Skin of body (tissue), 3 donors: ENCODE measurements at places on chromosomes 3 and 15. TPM values are rescaled to one million over a fixed set of nuclear protein-coding genes. Genes with fewer than 3 reads are reported as not detected.

DNA sequence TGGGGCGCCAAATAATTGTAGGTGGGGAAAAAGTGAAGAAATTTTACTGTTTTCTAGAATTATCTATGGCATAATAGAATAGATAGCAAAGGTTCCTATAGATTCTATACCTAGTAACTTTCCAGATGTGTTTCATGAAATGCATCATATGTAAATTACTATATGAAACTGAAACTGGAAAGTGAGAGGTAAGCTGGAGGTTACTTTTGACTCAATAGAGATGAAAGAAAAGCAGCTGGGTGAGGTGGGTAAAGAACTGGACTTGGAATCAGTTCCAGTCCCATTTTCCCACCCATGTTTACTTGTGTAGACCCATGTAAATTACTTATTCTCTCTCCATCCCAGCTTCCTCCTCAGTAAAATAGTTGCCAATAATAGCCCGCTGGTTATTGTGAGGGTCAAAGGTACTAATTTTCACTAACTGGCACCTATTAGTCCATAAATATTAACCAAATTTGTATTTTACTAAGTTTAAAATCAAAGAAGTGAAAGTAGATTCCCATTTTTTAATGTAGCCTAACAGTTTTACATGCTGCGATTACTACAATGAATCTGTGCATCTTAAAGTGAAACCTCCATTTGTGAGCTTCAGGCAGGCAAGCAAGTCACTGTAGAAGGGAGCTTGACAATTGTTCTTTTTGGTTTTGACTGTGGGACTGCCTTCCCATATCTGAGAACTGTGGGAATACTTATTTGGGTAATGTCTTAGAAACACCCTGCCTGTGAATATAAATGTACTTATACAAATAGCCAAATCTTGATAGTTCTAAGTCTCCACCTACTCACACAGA is 312.1 kb downstream of the SLC9A9 start:
- no peak for DNase-seq

DNA sequence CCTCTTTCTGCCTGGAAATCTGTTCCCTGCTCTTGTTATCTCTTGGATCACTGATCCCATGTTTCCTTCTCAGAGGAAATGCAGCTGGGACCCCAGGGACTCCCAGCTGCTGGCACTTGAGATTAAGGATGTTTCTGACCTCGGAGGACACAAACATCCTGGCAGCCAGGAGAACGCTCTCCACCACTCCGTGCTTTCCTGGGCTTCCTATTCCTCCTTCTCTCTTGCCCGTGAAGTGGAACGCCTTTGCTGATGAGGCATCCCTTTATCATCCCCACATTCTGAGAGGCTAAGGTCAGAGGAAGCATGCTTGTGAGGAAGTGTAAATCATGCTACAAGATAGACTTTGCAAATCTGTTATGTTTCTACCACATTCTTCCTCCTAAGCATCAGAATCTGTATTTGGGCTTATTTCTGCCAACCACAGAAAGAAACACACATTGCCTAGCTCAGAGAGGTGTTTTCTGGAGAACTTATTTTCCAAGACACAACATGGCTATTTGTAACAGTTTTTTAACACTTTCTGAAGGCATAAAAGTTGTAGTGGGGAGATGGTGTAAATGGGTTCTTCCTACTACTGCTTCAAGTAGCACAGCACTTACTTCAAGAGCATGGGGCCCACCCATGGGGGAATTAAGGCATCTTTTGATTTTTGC is 25.6 kb upstream of the LDHAL6B start:
- DNase-seq: no peak

GRCh38 chr15:48001393-48002039 is 119.3 kb upstream of the SLC24A5 start:
- no peak for DNase-seq

IL5RA gene
- 0.79 TPM for total RNA-seq

DNA sequence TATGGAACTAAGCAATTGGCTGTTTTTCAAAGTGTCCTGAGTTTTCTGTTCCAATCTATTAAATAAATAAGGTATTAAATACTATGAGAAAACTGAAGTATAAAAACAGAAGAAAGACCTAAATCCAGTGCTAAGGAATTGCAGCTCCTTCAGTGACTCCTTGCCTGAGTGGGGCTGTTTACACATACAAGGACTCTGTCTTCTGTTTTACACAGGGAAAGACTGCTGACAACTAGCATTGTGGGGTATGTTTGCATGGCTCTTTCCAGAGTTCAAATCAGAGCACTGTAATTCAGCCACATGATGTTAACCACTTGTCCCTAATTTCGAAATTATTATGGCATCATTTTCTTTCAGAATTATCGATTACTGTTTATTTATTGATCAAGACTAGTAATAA is 31.3 kb upstream of the MEIS2 start:
- no peak for DNase-seq

SOX2 gene
- total RNA-seq: 1.9 TPM

IRAK2 gene
- 3.8 TPM for total RNA-seq

DNA sequence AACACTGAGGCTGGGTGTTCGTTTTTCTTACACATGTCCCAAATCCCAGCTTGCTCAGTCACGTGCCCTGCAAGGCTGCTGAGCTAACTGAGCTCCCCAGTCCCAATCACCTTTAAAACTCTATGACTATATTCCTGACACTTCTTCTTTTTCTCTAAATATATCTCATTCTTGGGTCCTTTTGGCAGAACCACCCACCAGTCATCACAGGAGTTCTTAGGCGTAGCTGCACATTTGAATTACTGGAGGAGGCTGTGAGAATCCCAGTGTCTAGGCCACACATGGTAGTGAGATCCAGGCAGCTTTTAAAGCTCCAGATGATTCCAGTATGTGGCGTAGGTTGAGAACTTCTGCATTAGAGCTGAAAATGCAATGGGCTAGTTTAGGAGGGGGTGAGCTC is 66.3 kb downstream of the ST8SIA2 start:
- DNase-seq: no peak

DNA sequence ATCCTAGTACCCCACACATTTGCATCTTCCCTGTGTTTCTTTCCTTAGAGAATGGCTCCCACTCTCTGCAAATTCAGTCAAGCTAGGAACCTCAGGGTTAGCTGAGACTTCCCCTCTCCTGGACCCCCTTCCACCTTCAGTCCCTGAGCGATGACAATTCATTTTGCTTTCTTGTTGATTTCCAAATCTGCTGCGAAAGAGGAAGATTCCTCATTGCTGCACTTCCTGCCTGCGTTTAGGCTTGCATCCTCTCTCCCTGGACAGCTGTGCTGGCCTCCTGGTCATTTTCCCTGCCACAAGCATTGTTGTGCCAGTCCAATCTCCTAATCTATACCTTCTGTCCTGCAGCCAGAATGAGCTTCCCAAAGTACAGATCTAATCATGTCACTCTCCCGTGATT is 12.3 kb upstream of the DGKG start:
- DNase-seq: no peak

GRCh38 chr15:34188711-34189110 is 21.2 kb downstream of the KATNBL1 start:
- no peak for DNase-seq

DNA sequence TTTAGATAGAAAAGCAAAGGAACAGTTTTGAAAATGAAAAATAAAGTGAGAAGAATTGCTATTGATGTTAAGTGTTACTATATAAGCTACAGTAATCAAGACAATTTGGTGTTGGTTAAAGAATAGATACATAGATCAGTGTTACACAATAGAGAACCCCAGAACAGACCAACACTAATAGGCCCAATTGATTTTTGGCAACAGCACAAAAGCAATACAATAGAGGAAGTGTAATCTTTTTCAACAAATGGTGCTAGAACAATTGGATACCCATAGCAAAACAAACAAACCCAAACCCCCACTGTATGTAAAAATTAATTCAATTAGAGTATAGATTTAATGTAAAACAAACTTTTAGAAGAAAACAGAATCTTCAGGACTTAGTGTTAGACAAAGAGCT is 61.8 kb downstream of the ATP11B start:
- DNase-seq: no peak

DNA sequence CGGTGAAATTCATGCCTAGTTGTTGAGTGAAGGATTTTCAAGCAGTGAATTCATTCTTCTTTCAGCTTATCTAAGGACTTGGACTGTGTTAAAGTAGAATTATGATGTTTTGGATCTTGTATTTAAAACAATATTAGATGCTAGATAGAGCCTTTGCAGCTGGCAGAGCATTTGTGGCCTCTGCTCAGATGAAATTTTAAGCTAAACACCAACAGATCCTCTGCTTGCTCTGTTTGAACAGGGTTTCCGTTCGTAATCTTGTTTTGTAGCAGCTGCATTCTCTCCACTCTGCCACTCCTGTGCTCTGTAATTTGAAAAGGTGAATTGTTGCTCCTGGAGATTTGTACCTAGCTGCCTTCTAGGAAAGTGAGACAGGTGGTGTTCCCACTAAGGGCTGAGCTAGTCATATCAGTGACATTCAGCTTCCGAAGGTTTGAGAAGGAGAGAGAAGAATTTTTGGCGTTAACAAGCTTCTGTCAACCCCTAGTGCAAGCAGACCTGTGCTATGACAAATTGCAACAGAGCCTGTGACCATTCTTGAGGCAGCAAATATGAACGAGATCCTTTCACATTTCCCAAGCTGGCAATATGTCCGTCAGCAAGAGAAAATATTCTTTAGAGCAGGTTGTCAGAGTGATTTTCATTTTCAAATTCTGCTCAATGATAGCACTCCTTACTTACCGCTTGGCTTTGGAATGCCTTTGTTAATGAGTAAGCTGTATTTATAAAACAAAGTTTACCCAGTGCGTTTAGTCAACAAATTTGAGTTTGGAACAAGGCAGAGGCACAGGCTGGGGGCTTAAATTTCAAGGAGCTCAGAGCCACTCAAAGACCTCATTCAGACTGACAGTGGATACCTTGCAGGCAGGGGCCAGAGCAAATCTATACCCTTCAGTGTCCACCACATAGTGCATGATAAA is 5.3 kb downstream of the CHST2 start:
- no peak for DNase-seq

- DNase-seq: no peak
These were observed 38.6 kb downstream of the ZBTB11 start for GRCh38 chr3:101638261-101638745.

DNA sequence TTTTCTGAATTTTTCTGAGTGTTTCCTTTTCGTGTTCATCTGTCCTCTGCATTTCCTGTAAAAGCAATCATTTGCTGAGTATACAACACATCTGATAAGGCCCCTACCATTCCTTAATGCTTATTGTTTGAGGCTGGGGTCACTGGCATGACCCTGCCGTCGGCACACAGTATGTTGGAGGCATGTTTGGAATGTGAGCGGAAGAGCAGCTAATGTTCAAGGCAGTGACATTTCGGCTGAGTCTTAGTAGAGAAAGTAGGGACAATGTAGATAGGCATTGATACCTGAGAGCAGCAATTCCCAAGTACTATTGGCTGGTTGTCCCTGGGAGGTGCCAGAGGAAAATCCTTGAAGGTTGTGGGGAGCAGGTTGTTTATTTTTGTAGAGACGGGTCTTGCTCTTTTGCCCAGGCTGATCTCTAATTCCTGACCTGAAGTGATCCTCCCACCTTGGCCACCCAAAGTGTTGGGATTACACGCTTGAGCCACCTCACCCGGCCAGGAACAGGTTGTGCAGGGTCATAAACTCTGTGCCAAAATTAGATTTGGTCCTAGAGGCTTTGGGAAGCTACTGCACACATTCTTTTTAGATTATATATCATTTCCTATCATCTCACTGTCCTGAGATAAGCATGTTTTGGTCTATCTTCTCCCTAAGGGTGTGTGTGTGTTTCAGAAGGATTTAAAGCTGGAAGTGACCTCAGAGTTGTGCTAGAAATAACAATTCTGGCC is 13.5 kb downstream of the PTPN23 start:
- no peak for DNase-seq

- DNase-seq: peak; percentile 72
These were observed 59.3 kb upstream of the CHMP2B start for GRCh38 chr3:87167628-87168456.
